Ammon's horn (tissue), 1 donor: ENCODE measurements at places on chromosomes 12 and 14.

DNA sequence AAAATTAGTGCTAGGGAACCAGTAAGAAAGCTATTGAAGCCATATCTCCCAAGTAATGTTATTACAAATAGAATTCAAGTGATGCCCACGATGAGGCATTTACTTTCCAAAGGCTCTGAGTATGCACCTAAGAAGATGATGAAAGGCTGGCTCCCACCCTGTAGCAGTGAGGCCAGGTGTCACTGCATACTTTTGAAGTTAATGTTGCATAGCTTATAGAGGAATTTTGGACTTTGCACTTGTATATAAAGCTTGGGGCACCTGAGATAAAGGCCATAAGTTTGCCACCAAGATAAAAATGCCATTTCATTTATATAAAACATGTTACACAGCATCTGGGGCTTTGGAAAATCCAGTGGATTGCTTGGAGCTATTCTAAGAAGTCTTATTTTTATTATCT lies 96.2 kb downstream of the PTPRB start:
- no peak for DNase-seq

- no peak for DNase-seq
Observed at GRCh38 chr14:63707216-63707615, 20.6 kb downstream of the SGPP1 start.

GRCh38 chr12:21825886-21826617 lies 51.5 kb upstream of the KCNJ8 start:
- no peak for DNase-seq

GRCh38 chr14:77782202-77782601 lies 17.7 kb upstream of the ADCK1 start:
- no peak for DNase-seq

GRCh38 chr12:4555804-4556203 lies 6.2 kb upstream of the DYRK4 start:
- no peak for DNase-seq

- DNase-seq, result no peak
Observed at GRCh38 chr14:33642691-33643244, 308.1 kb downstream of the EGLN3 start.

DNA sequence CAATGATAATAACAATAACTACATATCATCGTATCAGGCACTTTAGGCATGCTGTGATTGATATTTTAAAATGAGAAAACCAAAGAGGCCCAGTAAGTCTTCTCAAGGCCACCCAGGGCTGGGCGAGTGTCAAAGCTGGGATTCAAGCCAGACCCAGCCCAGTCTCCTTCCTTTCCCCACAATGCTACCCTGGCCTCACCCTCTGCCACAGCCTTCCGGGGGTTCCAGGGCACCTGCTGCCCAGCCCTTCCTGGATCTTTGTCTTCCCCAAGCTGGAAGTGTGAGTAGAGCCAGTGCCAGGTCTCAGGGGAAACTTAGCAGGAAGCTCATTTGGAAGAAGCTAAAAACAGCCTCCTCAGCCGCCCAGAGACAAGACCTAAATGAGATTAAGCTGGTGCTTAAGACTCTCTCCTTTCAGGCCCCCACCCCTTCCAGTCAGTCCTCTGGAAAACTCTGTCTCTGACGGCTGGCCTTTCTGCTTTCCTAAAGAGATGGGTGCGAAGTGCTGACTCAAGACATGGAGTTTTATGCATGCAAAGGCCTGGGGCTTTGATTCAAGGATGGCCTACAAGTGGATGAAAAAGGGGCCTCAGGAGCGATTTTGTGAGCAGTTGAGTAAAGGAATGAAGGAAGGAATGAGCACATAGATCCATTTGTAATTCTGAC lies 184.2 kb downstream of the KCNA5 start:
- DNase-seq, result no peak

DNA sequence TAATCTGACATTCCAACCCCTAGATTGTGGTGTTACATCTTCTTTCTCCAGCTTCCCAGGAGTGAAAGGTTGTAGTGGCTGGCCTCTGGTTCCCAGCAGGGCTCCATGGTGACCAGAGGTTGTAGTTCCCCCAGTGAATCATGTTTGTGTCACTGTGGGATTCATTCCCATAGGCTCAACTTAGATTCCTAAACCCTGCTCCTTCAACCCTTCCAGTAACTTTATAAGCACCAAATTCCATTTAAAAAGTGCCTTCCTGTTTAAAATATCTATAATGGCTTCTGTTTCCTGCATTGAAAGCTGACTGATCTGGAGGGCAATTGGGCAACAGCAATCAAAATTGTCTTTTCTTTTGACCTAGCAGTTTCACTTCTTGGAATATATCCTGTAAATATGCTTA lies 40.5 kb upstream of the TBC1D15 start:
- DNase-seq, result no peak

- DNase-seq, result no peak
Observed at GRCh38 chr12:62264706-62265105, 4.5 kb downstream of the USP15 start.

DNA sequence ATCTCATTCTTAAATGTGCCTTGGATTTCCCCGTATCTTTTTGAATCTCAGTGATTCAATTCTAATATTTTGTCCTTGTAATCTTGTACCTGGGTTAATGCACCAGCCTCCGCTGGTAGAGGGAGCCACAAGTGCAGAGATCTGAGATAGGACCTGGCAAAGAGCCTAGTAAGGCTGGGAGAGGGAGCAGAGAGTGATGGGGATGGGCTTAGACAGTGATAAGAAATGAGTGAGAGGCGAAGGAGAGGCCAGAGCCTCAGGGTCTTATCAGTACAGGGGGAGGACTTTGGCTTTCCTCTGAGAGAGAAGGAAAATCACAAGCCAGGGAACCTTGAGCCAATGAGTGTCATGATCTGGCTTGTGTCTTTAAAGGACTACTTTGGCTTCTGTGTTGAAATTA lies 30.5 kb upstream of the LMNTD1 start:
- DNase-seq, result peak; percentile 28

- DNase-seq, result no peak
Observed at GRCh38 chr12:77352946-77353345, 287.6 kb upstream of the E2F7 start.

DNA sequence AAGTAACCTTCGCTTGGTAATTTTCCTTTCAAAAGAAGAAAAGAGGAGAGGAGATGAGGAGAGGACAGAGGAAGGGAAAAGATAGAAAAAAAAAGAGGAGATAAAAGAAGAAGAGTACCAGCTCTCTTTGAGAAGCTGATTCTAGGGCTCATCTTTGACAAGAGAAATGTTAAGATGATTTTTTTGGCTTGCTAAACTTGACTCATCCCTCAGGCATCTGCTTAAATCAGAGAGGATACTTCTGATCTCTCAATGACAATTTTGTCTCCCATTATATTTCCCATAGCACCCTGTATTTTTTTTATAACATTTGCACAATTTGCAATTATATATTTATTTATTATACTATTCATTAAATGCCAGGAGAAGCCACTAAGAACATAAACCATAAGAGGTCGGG lies 17.1 kb downstream of the SYT1 start:
- no peak for DNase-seq

DNA sequence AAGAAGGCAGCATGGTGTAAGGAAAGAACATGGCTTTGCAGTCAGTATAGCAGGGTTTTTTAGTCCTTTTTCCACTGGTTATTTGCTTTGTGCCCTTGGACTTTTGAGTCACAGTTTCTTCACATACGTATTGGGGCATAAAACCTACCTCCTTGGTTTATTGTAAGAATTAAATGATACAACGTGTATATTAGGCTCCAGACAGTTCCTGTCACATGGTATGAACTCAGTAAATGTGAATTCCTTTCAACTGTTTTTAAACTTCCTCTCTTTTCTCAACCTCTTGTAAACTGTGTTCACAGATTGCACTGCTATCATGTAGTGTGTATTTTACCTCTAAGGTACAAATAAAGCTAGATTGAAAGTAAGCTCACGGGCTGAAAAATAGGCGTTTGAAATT lies 29.5 kb downstream of the MSRB3 start:
- no peak for DNase-seq

- no peak for DNase-seq
Observed at GRCh38 chr14:66234411-66234810, 251.8 kb upstream of the CCDC196 start.

DNA sequence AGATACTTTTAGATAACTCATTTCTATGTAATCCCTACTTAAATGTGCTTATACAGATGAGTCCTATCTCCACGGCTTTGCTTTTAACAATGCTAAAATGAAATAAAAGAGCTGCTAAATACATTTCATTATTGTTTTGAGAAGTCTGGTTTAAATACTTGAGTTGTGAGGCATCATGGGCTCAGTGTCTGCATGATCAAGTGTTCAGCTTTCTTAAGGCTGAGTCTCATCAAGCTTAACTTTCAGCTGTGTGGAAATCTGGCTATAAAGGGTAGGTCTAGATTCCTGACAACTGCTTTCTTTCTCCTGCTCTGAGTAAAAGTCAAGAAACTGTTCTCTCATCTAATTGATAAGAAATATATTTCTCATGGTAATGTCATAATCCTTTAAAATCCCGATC lies 235.4 kb downstream of the FSCB start:
- DNase-seq, result no peak

DNA sequence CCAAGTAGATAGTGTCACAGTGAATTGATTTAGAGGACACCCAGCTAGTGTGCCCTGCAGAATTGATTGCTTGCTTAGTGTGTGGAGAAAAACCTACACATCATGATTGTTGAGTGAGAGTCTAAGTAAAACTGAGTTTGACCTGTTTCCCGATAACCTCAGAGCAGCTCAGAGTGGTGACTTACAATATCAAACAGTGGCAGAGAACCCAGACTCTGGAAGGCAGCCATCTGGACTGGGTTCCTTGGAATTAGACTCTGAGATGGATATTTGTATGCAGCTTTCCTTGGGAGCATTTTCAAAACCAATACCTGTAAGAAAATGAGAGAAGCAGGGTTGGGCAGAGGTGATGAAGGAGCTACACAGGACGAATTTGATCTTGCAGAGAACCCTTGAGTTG lies 109.8 kb downstream of the IPO8 start:
- DNase-seq, result no peak

GRCh38 chr12:25840678-25841465 lies 117.6 kb upstream of the RASSF8 start:
- no peak for DNase-seq

DNA sequence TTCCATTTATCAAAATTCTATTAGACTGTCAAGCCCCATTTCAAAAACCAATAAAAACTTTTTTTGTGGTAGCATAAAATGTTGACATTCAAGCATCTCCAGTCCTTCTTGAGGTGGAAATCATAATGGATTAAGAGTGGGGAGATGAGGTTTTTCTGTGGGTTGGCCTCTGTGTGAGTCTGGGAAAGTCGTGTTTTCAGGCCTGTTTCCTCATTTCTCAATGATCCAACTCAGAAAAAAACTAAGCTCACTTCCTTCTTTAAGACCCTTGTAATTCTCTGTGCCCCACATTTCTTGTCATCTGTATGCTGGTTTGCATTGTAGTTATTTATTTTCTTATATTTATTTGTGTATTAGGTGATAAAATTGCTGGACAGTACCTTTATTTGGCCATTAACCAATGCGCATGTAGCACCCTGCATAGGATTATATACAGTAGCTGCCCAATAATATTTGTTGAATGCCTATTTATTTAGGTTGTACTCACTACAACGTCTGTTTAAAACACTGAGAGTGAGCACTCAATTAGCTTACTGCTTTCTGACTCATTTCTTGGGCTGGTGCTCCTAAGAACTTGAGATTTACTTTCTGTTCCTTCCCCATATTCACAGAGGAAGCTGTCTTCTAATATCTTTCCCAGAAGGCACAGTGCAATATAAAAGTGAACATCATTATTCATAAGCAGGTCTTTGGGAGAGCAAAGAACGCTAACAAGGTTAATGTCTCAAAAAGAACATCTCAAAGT lies 121.9 kb downstream of the DNAI7 start:
- DNase-seq, result no peak

DNA sequence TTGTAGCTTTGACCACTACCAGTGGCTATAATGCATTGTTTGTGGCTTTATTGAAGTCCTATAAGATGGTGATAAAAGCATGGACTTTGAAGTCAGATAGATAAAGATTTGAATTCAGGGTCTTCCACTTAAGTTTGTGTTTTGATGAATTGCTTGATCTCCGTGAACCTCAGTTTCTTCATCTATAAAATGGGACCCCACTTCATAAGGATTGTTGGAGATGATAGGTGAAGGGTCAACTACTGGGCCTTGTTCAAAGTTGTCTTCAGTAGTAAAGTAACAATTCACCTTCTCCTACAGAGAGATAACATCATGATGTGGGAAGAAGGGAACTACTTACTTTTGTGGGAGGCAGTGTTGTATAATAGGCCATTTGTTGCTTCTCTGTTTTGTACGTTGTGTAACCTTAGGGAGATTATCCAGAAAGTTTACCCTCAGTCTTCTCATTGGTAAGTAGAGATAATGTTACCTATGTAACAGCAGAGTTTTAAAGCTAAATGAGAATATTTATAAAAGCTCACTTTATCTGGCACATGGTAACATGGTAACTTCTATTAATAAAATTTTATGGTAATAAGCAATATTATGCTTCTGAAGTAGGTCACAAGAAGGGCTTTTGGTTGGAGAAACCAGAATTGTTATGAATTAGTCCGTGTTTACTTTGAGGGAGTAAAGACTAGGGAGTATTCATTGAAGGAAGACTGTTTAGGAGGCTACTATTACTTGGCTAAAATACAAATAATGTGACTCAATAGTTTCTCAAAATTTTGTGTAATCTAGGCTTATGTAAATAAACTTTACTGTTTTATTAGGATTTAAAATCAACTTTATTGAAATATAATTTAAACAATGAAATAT lies 15.1 kb downstream of the ADIPOR2 start:
- DNase-seq, result no peak

- no peak for DNase-seq
Observed at GRCh38 chr12:62629971-62630739, 163.5 kb downstream of the MON2 start.

DNA sequence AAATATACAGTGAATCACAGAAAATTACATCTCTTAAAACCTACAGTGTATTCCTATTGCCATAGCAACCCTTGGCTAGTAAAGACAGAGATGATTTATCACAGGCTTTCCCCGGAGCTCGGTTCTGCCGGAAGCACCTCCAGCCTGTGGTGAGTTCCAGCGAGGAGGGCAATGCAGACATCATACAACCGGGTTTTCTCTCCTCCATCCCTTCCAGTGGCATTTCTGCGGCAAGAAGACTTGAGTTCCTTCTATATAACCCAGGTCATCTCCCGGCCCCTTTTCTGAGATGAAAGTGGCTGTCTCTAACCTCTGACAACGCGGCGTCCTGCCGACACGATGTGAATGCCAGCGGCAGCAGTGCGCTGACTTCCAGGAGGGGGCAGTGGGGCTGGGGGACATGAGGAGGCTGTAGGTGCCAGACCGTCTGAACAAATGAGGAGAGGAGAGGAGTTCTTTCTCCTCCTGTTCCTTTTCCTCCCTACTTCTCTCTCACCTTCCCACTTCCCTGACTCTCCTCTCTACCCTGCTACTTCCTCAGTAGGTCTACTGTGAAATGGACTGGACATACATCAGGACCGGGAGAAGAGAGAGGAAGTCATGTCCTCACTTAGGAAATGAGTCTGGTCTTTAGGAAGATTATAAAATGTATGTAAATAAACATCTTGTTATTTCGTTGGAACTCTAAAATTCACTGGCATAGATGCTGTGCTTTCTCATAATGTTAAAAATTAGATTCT lies 68.6 kb upstream of the MAX start:
- DNase-seq, result peak; percentile 79

- DNase-seq, result no peak
Observed at GRCh38 chr12:123250471-123251383, 17.5 kb downstream of the MTRFR start.

GRCh38 chr14:104978746-104979691 lies 845 bp upstream of the AHNAK2 start:
- DNase-seq, result no peak

- DNase-seq, result no peak
Observed at GRCh38 chr14:28870033-28870564, 103.5 kb downstream of the FOXG1 start.
